Astrocyte of the cerebellum (primary cell): ENCODE measurements at places on chromosomes 5 and 9.
A peak's percentile ranks its signal among the peaks of the same experiment; 100 is the strongest.

DNA sequence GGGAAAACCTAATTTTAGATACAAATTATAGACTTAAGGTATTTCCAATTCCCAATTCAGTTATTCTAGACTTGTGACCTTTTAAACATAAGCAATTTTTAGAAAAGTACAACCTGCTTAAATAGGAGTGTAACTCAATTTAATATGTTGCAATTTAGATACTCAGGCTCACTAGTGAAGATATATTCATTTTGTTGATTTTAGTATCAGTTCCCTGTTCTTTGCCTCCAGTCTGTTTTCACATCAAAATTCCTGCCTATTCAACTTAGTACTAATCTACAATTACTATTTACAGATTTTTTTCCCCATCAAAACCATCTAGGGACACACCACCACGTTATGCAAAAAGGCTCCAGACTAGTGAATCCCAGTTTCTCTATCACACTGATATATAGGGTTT lies 30.4 kb downstream of the PWWP2A start:
- no peak for DNase-seq

DNA sequence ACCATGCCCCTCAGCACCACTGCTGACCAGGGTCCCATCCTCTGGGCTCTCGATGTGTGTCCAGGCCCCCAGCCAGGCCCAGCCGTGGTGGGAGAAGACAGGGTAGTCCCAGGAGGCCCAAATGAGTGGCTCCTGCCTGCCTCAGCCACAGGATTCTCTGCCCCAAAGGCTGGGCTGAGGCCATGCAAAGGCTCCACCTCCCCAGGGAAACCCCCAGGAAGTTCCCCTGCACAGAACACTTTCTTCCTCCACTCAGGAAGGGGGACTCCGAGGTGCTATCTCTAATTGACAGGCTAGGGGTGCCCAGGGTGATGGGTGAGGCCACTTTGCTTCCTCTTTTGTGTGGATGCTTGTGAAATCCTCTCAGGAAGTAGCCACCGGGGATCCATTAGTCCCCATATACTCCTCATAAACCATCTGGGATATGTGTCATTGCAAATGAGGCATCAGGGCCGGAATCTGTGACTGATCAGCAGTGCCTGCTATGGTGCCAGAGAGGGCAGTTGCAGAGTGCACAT lies 23.1 kb upstream of the TDRD7 start:
- DNase-seq, result no peak

GRCh38 chr5:153704110-153704509 lies 213.6 kb downstream of the GRIA1 start:
- DNase-seq, result no peak

DNA sequence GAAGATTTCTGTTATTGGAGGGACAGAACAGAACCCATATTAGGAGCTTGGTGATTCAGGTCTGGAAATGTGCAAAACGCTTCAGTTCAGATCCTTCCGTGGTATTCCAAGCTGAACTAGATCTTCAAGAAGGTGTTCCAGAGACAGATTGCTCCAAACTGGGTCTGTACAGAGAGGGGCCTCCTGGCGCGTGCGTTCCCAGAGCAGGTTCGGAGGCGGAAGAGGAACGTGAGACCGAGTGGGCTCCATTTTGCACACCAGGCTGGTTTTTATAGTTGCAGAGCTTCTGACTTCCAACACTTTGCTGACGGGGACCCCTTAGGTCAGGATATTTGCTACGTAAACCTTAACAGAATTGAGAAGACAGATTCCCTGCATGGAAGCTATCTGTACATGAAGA lies 16.7 kb upstream of the RPL26L1 start:
- DNase-seq, result no peak

- DNase-seq, result no peak
Observed at GRCh38 chr5:105288946-105289345, 1726.4 kb upstream of the NUDT12 start.

DNA sequence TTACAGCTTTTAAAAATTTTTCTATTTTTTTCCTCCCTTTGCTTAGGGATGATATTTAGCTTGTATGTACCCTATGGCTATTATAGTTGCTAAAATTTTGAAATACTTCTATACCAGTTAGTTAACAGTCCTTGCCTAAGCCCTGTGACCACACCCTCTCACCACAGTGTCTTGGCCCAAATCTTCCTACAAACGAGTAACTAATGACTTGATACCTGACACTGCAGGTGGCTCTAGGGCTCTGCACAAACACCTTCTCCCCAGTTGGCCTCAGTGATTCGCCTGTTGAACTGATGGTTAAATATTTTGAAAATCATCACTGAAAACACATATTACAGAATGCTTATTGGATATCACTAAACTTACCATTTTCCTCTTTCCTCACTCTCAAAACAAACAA lies 449.6 kb upstream of the CHD1 start:
- DNase-seq, result no peak

DNA sequence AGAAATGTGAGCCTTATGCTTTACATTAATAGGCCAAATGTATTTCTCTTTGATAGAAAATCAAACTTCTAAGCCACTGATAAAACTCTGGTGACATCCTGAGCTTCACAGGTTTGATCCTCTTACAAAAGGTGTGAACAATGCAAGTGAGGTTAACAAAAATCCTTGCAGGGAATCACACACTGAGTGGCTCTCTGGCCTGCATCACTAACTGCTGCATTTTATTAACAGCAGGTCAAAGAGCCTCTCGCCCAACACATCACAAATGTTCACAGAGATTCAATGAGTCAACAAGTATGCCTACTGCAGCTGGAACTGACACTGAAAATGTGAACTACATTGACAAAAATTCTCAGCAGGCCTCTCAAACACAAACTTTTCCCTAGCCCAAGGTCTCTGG lies 122.3 kb downstream of the SEMA5A start:
- no peak for DNase-seq

- peak; percentile 77 for DNase-seq
Observed at GRCh38 chr5:122723606-122724352, 51.1 kb upstream of the SNX2 start.

DNA sequence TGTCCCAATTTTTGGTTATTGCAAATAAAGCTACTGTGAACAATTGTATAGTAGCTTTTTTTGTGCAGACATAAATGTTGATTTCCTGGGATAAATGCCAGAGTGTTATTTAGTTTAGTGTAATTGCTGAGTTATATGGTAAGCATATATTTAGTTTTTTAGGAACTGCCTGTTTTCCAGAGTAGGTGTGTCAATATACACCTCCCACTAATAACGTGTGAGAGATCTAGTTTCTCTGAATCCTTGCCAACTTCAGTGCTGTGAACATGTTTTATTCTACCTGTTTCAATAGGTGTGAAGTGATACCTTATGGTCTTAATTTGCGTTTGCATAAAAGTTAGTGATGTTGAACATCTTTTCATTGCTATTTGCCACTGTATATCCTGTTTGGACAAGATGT lies 9.1 kb upstream of the OR2S2 start:
- no peak for DNase-seq
